Nephron progenitor cell (in vitro differentiated cells): ENCODE measurements at places on chromosomes 6 and 20.

- DNase-seq = no peak
These were observed 620.3 kb upstream of the CDH4 start for GRCh38 chr20:60631585-60632287.

DNA sequence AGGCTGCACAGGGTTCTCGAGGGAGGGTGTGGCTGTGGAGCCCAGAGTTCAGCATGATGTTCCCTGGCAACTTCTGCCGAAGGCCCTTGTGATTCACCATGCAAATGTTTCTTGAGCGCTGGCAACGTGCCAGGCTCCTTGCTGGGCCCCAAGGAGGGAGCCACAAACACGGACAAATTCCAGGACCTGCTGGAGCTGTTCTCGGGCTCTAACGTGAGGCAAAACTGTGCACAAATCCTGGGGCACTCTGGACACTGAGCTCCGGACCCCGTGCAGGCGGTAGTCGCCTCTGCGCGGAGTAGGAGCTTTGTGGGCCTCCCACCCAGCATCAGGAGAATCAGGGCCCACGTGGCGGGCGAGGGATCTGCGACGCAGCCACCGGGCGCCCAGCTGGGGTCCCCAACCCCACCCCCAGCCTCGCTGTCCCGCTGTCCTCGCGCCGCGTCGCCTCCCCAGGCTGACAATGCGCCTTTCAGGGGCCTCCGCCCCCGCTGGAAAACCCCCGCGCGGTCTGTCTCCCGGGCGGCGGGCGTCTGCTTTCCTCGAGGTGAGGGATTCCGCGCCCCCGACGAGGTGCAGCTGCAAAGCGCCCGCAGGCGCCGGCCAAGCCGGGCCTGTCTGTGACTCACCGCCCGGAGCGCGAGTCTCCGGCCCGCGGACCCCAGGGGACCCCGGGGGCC lies 31.7 kb upstream of the SCUBE3 start:
- no peak for DNase-seq

- no peak for DNase-seq
These were observed 91.9 kb downstream of the PLCB4 start for GRCh38 chr20:9160757-9161156.

DNA sequence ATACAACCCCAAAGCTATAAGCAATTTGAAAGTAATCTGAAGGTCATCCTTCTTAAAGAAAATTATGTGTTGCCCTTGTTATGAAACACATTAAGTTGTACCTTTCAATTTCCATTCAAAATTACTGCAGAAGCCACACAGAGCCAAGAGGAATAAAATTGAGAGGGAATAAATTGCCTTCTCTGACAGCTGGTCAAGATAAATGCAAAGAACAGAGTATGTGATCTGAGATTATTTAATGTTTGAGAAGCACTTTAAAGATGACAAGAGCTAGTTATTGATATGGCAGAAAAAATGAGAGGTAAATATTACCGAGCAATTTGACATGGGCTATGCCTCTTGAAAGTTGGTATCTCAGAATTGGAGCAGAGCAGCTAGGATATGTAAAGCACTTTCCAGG lies 61.6 kb downstream of the TRDN start:
- no peak for DNase-seq

DNA sequence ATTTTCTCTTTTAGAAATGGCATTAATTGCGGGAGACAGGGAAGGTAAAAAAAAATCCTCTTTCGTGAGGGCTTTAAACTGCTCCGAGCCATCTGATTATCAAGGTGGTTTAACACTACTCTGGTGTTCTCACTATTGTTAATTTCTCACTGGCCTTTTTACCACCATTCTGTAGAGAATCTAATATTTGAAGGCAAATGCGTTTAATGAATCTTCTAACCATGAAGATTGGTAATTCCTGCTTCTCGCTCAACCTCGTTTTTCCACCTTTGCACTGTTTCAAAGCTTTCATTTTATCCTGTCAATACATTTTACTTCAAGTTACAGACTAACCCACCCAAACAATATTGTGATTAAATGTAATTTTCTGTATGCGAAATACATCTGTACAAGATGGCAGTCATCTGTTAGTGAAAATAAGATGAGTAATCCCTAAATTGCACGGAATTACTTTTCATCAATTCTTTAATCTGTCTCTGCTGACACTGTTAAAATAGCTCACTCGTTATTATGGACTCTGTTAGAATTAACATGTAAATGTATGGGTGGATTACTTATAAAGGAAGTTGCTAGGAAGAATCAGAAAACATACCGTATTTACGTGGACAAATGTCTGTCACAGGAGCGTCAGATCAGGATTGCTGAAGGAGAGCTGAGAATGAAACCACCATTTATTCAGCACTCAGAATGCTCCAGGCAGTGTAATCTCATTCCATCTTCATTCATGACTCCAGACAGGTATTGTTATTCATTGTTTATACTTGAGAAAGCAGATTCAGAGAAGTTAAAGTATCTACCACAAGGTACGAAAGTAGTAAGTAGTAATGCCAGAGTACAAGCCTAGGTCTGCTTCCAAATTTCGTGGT lies 1.1 kb upstream of the LCA5 start:
- DNase-seq = no peak

GRCh38 chr6:44061375-44062104 lies 65.7 kb downstream of the MRPL14 start:
- DNase-seq = no peak

DNA sequence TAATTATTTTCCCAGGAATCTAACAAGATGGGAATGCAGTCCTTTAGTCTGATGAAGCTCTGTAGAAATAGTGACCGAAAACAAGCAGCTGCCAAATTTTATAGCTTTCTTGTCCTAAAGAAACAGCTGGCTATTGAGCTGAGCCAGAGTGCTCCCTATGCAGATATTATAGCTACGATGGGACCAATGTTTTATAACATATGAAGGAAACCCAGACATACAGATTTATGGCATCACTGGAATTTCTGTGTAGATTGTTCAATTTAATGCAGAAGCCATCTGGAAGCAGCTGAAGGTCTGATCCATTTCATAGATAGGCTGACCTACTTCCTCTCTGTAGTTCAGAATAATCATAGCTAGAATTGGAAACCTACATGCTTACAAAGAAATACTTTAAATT lies 11.8 kb upstream of the SNPH start:
- DNase-seq = no peak

GRCh38 chr20:25323496-25324246 lies 67.0 kb downstream of the ABHD12 start:
- no peak for DNase-seq

GRCh38 chr6:2966347-2966746 lies 5.0 kb downstream of the SERPINB6 start:
- DNase-seq = no peak

DNA sequence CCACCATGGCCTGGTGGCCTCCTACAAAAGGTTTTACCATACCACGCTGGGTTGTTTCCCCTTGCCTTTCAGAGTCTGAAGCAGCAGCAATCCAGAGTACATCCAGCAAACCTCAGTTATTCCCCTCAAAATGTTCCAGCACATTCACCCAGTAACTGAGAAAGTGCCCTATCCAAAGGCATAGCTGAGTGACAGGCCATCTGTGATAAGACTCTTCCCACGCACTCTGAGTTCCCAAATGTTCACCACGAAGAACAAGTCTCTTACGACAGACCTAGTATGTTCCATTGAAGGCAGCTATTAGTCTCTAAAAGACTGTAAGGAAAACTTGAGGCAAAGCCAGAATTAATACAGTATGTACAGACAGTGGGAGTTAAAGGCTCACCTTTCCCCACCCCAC lies 31.6 kb upstream of the C20orf144 start:
- DNase-seq = no peak

- DNase-seq = no peak
These were observed at the start of gene IYD for GRCh38 chr6:150368762-150369161. IYD (plus strand) TSS chr6:150369012; CDS start chr6:150369032, 20 bp downstream.

- no peak for DNase-seq
These were observed 44.2 kb downstream of the AKAP12 start for GRCh38 chr6:151284012-151284411.

- no peak for DNase-seq
These were observed 92.9 kb downstream of the PLEKHG1 start for GRCh38 chr6:150692604-150693003.

GRCh38 chr6:15257357-15258132 lies 11.7 kb downstream of the JARID2 start:
- no peak for DNase-seq

- DNase-seq = no peak
These were observed 14.0 kb upstream of the LOC128125822 start for GRCh38 chr6:63558278-63558677.

DNA sequence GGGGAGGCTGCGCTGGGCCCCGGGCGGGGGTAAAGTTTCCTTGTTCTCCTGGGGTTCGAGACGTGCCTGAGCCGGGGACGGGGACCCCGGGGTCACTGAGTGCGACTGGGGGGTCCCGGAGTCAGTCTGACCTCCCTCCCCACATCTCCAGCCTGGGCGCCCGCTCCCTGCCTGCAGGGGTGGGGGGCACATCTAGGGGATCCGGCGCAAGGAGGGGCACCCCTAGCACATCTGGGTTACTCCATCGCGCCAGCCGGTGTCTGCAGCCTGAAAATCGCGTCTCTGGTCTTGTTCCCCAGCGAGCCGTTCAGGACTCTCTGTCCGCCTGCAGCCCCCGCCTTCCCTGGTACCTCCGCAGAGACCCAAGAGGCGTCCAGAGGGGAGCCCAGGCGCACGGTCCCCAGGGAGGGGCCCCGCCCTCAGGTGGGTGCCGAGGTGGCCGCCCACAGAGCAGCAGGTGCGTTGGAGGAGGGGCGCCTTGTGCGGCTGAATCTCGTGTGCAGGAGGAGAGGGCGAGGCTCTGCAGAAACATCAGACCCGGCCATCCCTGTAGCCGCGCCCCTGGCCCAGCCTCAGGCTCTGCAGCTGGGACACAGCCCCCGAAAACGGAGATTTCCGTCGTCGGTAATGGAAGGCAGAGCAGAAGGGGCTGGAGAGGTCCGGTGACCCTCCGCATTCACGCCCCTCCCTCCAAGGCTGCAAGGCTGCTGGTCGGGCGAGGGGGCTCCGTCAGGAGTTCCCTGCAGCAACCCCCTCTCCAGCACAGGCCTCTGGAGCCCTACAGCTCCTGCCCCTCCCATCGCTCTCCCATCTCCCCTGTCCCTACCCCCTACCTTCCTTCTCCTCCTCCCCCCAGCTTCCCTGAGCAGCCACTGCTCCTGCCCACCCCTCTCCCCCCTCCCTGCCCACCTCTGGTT lies 628 bp upstream of the CHRNA4 start:
- DNase-seq = no peak

DNA sequence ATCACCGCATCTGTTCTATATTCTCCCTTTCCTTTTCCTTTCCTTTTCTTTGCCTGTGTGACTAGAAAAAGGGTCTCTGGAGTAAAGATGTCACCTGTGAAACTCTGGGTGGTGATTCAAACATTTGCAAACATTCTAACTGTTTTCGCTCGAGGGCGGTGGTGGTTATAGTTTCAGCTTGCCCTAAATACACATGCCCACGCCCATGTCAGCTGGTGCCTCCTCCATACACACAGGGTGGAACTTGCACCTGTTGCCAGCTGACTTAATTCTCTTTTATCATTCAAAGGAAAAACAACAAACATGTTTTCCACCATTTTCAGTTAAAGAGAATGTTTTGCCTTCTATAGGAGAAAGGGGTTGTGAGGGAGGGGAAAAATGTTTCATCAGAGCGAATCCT lies 381.9 kb upstream of the ARID1B start:
- DNase-seq = no peak

- no peak for DNase-seq
These were observed 119.9 kb upstream of the ASCC3 start for GRCh38 chr6:101001012-101001411.

DNA sequence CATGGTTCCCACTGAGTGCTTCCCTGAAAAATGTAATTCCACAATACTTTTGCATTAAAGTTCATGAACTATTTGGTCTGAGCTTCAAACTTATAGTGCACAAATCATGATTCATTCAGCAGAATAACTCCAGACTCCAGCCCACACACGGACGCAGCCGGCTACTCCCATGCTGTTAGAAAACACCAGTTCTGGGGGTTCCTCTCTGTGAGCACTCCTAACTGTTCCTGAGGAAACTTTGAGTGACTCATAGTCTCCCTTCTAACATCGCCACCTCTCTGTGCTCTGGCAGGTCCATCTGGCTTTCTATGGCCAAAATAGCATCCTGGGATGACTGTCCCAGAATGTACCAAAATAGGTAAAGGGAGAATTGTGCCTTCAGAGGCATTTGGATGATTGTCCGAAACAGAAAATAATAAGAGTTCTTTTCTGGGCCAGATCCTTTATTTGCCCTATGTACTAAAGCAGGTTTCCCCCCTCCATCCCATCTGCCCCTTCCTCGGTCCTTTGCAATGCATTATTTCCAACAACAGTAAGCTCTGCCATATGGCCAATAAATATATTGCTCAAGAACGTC lies 32.3 kb upstream of the LY86 start:
- no peak for DNase-seq

- DNase-seq = no peak
These were observed 9.6 kb upstream of the RIMS4 start for GRCh38 chr20:44819936-44820335.

- no peak for DNase-seq
These were observed 50.4 kb upstream of the ENTPD6 start for GRCh38 chr20:25145131-25145530.

DNA sequence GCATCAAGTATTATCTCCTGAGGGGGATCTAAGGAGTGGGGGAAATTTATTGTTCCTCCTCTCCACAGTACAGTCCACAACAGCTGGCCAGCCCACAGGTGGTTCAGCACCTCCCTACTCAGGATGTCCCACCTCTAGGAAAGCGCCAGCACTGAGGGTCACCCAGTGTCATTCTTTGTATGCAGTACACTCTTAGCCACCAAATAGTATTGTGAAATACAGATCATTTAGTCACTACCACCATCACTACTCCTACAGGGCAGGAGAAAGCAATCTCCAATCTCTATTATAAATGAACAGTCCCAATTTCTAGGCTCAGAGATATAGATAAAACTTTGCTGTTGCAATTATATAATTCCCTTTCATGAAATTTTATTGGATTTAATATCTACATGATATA lies 6.3 kb upstream of the ZNF76 start:
- no peak for DNase-seq
